Stimulated activated CD8-positive, alpha-beta memory T cell treated with anti-CD3 and anti-CD28 coated beads, Interleukin-2, amount 100 ng/mL, for 1 hour (primary cell): ENCODE measurements at places on chromosomes 12 and 14.

- no peak for DNase-seq
Observed at GRCh38 chr12:50554651-50555050, 49.9 kb downstream of the DIP2B start.

GRCh38 chr14:101282418-101282817 is 278.9 kb upstream of the DIO3 start:
- DNase-seq: no peak

- DNase-seq: no peak
Observed at GRCh38 chr14:63435204-63435603, 108.0 kb downstream of the PPP2R5E start.

DNA sequence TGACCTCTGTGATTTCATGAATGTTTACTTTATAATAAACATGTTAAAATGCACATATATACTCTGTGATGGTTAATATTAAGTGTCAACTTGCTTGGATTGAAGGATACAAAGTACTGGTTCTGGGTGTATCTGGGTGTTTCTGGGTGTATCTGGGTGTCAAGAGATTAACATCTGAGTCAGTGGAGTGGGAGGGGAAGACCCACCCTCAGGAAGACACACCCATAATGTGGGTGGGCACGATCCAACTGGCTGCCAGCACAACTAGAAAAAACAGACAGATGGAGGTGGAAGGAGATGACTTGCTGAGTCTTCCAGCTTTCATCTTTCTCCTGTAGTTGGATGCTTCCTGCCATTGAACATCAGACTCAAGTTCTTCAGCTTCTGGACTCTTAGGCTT is 11.9 kb downstream of the NUP37 start:
- DNase-seq: no peak

DNA sequence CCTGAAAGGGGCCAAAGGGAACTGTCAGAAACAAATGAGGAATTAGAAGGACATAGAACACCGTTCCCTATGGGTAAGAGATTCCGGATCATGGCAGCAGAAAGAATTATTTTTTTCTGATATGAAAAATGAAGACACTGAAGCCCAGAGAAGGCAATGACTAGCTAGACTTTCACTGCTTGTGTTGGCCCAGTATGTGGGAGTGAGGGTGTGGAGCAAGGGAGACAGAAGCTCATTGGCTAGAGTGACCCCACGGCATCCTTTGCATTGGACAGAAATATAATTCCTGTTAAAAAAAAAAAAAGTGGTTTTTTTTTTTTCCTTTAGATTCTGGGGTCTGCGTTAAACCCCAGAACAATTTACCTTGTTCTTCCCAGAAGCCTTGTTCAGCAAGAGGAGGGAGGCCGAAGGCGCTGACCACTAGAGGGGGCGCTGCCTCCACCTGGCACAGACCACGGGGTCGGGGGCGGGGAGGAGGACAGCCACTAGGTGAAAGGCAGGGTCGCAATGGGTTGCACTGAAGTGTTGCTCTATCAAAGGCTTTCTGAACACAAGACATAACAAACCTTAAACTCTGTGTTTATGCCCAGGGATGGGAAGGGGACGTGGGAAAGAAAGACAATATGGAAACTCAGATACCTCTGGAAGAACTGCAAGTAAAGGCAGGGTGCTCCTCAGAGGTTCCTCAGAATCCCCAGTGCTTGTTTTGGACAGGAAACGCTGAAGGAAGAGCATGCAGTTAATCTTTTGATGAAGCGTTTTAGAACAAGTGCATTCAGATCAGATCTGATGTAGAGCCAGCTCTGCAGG is 156.8 kb downstream of the KCNA5 start:
- no peak for DNase-seq

- DNase-seq: no peak
Observed at GRCh38 chr14:23101213-23101970, 3.4 kb downstream of the CIROP start.

DNA sequence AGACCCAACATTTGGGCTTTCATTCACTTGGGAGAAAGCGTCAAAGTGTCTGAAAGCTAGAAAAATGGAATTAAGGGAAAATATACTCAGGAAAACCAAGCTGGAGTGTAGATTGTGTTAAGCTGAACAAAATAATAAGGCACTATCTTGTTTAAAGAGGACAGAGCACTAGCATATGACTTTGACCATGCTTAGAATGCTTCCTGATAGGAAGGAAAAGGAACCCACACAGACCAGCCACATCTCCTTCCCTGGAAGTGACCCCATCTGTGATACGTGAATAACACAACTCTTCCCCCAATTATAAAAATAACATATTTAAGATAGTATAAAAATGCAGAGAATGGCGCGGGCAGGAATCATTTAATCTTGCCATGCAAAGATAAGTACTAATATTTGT is 94.7 kb upstream of the BCL2L14 start:
- no peak for DNase-seq

GRCh38 chr12:110344657-110345056 is 58.9 kb downstream of the ANAPC7 start:
- no peak for DNase-seq

- no peak for DNase-seq
Observed at GRCh38 chr12:124293286-124294003, 1.4 kb upstream of the RFLNA start.

- no peak for DNase-seq
Observed at GRCh38 chr14:95075789-95076188, 81.5 kb downstream of the DICER1 start.

- peak; percentile 37 for DNase-seq
Observed at GRCh38 chr14:97977651-97978261, 1180.6 kb downstream of the VRK1 start.

GRCh38 chr12:62258941-62259630 is 1.1 kb upstream of the USP15 start:
- DNase-seq: no peak

GRCh38 chr12:11702959-11703358 is 53.5 kb downstream of the ETV6 start:
- DNase-seq: no peak

DNA sequence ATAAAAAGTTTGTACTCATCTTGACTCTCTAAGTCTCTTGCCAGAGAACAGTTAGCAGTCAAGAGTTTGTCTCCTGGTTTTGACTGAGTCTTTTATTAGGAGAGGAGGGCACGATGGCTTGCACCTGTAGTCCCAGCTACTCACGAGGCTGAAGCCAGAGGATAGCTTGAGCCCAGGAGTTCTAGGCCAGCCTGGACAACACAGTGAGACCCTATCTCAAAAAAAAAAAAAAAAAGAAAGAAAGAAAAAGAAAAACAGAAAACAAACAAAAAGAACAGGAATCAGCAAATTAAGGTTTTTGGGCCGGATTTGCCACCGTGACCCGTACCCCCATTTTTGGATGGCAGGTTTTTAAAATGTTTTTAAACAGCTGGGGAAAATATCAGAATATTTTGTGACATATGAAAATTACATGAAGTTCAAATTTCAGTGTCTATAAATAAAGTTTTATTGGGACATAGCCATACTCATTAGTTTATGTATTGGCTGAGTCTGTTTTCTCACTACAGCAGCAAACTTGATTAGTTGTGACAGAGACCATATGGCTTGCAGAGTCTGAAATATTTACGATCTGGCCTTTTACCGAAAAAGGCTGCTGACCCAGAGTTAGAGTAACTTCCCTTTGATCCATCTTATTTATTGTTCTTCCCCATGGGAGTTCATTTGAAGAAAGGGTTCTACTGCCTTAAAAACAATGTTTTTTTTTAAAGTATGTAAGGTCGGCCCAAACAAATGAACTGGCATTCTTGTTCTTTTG is 31.2 kb downstream of the VEZT start:
- DNase-seq: no peak

DNA sequence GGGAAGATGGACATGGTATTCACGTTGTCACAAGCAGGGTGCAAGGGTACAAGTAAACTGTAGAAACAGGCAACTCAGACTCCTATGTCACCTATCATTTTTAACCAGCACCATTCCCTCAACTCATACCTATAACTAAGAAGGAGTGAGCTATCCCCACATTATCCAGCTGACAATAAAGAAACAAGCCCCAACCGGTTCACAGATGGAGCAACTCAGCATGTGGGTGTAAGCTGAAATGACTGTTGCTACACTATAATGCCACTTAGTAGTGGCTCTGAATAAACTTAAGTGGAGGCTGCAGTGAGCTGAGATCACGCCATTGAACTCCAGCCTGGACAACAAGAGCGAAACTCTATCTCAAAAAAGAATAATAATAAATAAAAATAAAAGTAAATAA is 829.5 kb upstream of the MDGA2 start:
- DNase-seq: no peak

- no peak for DNase-seq
Observed at GRCh38 chr12:67589078-67589477, 59.5 kb upstream of the DYRK2 start.

DNA sequence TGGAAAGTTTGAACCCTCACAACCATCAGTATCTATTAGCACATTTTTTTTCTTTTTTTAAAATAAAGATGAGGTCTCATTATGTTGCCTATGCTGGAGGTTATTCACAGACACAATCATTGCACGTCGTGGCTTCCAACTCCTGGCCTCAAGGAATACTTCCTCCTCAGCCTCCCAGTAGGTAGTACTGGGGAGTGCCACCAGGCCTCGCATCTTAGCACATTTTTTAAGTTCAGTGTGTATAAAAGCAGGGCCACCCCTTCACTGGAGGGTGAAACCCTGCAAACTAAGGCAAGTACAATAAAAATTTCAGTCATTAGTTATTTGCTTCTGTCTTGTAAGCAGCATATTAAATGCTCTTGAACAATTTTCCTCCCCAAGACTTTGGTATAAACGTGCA is 114.2 kb upstream of the SINHCAF start:
- DNase-seq: no peak

DNA sequence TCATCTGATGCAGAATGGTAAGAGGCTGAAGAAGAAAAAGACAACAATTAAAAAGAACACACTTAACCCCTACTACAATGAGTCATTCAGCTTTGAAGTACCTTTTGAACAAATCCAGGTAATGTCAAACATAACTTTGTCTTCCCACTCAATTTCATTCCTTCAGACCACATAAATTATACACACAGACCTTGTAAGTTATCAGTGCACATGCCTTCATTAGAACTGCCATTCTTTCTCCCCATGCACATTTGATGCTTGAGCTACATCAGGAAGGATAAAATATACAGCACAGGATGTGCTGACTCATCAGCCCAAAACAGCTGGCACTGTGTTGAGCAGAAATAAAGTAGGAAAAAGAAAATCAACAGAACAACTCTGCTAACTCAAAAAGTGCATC is 246.7 kb downstream of the PAWR start:
- DNase-seq: no peak

DNA sequence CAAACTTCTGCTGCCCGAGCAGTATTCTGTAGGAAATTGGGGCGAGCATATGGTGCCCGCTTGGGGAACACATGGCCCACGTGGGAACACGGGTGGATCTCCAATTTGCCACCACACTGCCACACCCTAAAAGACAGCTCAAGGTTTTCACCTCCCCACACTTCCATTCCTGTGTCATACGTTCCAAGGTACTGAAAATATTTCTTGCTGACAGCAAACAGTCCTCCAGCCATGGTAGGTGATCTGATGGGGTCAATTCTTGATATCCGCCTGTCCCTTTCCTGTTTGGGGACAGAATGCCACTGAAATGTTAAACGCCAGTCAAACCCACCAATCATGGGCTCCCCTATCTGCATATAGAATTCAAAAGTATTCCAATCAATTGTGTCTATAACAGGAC is 1.2 kb downstream of the GALNT4 start:
- no peak for DNase-seq

- no peak for DNase-seq
Observed at GRCh38 chr14:74572726-74573301, 39.2 kb downstream of the LTBP2 start.

DNA sequence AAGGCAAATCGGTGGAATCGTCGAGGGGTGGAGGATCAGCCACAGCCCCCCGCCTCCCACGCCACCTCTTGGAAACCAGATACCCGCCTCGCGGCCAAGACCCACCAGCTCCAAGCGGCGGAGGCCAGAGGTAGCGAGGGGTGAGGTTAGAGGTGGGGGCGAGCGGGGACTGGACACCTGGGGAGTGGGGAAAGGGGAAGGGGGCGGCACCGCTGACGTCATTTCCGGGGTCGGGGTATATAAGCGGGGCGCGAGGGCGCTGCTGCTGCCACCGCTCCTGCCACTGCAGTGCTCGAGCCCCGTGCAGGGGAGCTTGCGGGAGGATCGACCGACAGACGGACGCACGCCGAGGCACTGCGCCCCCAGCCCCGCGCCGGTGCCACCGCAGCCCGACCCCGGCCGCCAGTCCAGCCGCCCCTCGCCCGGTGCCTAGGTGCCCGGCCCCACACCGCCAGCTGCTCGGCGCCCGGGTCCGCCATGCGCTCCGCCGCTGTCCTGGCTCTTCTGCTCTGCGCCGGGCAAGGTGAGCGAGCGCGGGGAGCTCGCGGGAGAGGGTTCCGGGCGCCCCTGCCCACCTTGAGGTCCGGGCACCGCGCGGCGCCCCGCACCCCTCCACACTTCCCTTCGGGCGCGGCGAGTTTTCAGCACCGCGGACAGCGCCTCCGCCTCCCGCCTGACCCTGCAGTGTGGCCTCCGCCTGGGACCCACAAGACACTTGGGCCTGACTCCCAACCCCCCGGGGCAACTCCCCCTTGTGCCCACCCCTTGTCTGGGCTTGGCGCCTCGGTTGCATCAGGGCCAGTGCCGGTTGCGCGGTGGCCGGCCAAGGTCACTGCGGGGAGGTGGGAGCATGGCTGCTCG is at the start of gene CHGA:
CHGA (plus strand) TSS at position 268 of the 861 bp plus-strand sequence; CDS start at position 478, 210 bp downstream.
- no peak for DNase-seq

DNA sequence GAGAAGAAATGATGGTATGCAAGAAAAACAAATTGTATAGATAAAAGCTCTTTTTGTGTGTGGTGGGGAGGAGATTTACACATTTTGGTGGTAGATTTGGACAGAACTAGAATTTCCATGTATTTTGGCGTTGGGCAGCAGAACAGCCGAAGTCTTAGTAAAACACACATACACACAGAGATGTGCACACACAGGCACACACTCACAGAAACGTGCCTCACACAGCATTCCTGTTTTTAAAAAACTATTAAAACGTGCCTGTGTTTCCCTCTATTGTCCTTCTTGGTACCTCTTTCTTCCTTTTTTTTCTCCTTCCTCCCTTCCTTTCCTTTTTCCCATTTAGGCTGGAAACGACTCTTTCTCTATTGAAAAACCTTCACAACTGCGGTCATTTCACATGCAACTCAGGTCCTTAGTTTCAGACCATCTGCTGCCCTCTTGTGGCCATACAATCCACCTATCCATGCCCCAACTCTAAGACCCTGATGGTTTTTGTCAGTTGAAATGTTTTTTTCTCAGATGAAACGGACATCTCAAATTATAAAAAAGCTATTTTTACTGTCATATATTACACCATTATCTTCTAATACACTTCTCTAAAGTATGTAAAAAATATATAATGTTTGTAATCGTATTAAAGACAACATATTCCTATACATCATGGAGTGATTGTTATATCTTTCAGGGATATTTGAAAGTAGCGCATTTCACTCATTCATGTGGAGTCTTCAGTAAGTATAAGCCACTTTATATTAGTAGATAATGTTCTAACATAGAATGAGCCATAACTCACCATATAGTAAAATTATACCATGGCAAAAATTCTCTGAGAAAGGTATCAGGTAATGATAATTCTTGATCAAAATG is 386.7 kb upstream of the NOVA1 start:
- no peak for DNase-seq

DNA sequence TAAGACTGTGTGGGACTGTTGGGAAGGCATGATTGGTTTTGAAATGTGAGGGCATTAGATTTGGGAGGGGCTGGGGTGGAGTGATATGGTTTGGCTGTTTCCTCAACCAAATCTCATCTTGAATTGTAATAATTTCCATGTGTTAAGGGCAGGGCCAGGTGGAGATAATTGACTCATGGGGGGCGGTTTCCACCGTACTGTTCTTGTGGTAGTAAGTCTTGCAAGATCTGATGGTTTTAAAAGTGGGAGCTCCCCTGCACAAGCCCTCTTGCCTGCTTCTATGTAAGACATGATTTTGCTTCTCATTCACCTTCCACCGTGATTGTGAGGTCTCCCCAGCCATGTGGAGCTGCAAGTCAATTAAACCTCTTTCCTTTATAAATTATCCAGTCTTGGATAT is 76.6 kb upstream of the PPFIA2 start:
- DNase-seq: no peak
